ENCODE measurements at places on chromosomes 5 and 9.

GRCh38 chr5:177029498-177029897 is 7.0 kb downstream of the ZNF346 start:
- no peak for DNase-seq

DNA sequence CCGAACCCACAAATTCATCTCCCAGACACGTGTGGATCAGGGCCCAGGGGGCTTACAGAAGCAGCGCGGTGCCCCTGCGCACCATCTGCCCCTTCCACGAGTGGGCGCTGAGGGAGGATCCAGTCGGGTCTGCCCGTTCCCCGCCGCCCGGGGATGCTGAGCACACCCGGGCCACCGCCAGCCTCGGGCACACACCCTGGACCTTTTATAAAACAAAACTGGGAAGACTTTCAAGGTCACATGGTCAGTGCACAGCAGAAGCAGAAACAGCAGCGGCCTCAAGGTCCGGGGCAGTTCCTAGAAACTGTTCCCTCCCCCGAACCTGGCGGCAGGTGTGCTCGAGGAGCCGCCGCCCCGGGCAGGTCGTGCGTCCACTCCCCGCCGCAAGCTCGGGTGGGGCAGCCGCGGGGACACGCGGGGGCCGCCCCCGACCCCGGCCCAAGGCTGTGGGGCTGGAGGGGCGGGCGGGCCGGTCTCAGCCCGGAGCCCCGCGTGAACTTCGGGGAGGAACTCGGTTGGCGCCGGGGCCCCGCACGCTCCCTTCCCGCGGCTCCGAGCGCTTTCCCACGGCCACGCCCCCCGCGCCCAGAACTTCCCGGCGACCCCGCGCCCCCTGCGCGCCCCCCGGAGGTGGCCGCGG is 633 bp upstream of the PPP1R26 start:
- peak; percentile 55 for DNase-seq

- no peak for DNase-seq
These were observed 73.2 kb downstream of the ACER2 start for GRCh38 chr9:19481971-19482404.

GRCh38 chr5:176407456-176408251 is 8.7 kb downstream of the CLTB start:
- DNase-seq, result peak; percentile 56

DNA sequence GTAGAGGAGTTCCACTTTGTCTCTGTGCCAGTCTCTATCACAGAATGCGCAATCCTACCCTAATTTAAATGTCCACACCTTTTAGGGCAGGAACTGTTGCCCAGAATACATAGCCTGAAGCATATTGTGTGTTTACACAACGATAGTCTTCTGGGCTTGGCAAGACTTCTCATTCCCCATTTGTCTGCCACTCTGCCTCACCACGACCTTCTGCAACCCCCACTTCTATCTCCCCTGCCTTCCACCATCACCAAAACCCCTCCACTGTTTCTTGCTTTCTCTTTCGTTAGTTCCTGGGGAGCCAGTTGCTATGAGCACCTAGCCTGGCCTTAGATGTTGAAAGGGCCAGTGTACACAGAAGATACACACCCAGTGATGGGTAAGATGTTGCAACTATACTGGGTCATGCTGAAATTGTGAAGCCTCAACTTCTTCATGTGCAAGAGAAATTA is 883 bp upstream of the RNF145 start:
- DNase-seq, result peak; percentile 31

- peak; percentile 63 for DNase-seq
These were observed 75.3 kb upstream of the TBCA start for GRCh38 chr5:77851176-77852067.

GRCh38 chr9:34675048-34675714 is 12.7 kb upstream of the CCL27 start:
- peak; percentile 68 for DNase-seq

- DNase-seq, result no peak
These were observed 12.5 kb downstream of the MRPS27 start for GRCh38 chr5:72307573-72307967.

- no peak for DNase-seq
These were observed 17.6 kb upstream of the MTMR12 start for GRCh38 chr5:32330126-32330971.

- peak; percentile 49 for DNase-seq
These were observed 14.6 kb upstream of the PPP2CA start for GRCh38 chr5:134240421-134240962.

DNA sequence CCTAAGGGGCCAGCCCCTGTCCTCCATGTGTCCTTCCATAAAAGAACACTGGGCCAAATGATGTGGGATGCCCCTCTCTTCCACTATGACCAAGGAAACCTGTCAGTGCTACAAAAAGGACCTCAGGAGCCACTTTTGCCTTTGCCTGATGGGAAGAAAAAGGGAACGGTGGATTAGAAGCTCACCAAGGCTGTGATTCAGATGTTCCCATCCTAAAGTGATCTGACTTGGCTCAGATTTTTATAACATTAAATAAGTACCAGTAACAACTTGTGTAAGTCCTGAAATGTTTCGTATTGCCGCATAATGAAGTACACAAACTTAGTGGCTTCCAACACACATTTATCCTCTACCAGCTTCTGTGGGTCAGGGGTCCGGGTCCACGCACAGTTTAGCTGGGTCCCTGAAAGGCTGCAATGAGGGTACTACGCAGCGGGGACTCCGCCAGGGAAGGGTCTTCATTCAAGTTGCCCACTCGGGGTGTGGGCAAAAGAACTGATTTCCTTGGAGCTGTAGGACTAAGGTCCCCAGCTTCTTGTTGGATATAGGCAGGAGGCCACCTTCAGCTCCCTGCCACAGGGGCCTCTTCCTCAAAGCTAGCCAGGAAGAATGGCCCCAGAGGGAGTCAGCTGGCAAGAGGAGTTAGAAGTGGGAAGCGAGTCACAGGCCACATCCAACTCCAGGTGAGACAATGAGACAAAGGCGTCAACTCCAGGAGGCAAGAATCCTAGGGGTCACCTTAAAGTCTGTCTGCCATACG is 60.4 kb downstream of the RAPGEF1 start:
- peak; percentile 30 for DNase-seq

DNA sequence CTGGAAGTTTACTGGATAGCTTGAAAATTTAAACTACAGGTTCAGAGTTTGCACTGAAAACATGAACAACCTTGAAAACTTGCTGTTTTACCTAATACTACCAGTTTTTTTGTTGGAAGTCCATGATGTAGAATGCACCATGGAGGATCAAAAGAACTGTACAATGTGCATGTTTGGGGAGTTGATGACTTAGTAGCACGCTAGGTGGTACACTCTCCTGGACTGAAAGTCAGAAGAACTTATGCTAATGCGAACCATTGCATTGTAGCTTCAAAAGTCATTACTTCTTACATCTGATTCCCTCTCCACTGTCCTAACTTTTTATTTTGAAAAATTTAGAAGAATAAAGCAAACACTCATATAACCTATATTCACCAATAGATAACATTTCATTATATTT is 211.0 kb downstream of the OSTF1 start:
- DNase-seq, result no peak

GRCh38 chr5:137287569-137287968 is 211.6 kb downstream of the SPOCK1 start:
- DNase-seq, result no peak

- no peak for DNase-seq
These were observed 7.5 kb downstream of the EPB41L4B start for GRCh38 chr9:109313351-109313750.

DNA sequence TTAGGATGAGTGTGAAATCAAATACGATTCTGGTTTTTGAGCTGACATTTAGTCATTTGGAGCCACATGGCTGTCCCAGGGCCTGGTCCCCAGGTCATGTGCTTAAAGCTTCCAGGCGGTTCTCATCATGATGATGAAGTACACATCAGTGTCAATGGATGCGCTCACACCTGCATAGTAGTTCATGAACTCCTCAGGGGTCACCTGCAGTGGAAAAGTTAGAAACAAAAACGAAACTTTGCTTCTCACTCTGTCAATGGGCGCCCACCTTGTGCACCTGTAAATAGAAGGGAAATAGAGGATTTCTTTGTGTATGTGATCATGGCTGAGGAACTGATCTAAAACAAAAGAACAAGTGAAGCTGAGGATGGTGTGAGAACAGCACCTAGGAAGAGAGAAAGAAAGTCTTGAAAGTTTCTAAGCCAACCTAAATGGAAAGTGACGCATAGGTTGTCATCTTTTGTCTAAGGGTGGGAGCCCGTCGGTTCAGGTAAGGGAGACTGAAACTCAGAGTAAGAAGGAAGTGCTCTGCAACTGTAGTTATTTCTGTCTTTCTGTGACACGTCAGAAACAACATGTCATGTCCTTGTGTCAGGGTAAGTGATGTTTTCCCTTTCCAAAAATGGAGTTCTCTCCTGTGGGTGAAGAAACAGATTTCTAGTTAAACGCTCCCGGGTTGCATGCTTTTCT is 33.8 kb downstream of the CAPSL start:
- DNase-seq, result no peak

DNA sequence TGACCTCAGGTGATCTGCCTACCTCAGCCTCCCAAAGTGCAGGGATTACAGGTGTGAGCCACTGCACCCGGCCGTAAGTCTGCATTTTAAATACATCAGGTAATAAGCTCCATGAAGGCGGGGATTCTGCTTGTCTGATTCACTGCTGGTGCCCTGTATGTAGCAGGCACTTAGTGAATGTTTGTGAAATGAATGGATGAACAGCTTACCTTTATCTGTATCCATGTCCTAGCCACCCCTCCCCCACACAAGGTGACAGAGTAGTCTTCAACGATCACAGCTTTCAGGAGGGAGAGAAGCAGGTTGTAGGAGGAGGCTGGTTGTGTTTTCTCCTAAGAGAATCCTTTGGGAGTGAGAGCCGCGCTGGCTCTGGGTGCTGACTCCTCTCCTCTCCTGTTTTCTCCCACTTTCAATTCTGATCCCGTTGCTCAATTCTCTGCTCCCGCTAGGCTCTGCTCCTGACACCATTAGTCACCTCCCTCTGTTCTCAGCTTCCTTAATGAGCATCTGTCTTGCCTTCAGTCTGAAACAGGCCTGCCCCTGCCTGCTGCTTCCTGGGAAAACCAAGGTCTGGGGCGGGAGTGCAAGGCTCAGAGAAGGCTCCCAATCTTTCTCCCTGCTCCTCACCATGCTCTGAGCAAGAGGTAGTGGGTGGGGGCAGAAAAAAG is 88.8 kb upstream of the CTNNA1 start:
- DNase-seq, result no peak

DNA sequence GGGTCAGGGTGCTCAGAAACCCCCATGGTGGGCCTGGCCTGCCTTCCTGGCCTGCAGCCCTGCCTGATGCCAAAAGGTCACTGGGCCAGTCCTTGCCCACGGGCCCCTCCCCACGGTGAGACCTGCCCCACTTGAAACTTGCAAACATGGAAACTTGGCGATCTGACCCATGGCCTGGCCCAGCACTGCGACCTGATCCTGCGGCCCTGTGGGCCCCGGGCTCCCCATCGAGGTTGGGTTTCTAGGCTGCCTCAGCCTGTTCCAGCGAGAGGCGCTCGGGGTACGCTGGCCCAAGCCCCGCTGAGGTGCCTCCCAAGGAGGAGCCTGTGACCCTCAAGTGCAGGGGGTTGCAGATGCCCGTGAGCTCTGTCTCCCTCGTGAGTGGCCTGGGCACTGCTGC is 37.5 kb upstream of the SLC6A19 start:
- no peak for DNase-seq

- DNase-seq, result peak; percentile 50
These were observed 59.0 kb downstream of the CWC27 start for GRCh38 chr5:64827703-64828102.

DNA sequence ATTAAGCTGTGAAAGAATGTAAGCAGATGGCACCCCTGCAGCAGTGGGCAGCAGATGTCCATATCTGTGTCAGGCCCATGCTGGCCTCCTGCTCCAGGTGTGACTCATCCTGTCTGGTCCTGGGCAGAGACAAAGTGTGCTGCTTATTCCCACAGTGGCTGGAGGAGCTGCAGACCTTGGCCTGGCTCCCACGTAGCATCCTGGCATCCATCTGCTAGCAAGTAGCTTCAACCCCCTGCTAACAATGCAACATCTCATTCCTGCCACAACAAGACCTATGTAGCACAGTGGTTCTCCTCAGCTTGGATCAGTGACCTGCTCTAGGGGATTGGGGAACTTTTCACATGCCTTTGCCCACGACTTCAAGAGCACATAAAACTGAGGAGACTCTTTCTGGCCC is 126.4 kb upstream of the SLC12A2 start:
- DNase-seq, result peak; percentile 28

GRCh38 chr5:172775326-172776234 is 4.6 kb upstream of the DUSP1 start:
- DNase-seq, result peak; percentile 97

- DNase-seq, result no peak
These were observed 34.1 kb downstream of the ATOX1 start for GRCh38 chr5:151724360-151724759.

- no peak for DNase-seq
These were observed 82.2 kb downstream of the NRG2 start for GRCh38 chr5:139960723-139961383.

DNA sequence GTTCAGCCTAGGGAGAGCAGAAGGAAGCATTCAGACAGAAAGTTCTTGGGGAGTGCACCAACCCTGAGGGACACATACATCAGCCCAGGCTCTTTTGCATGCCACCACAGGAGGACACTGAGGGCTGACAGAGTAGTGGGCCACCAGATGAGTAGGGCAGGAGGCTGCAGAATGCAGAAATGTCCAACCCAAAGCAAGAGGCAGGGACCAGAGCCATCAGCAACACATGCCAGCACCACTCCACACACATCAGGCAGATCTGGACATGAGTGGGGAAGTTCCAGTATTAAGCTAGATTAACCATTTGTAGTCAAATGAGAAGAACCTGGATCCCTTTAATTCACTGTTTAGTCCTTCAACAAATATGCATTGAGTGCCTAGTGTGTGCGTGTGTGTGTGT is 35.7 kb upstream of the OTULINL start:
- no peak for DNase-seq

DNA sequence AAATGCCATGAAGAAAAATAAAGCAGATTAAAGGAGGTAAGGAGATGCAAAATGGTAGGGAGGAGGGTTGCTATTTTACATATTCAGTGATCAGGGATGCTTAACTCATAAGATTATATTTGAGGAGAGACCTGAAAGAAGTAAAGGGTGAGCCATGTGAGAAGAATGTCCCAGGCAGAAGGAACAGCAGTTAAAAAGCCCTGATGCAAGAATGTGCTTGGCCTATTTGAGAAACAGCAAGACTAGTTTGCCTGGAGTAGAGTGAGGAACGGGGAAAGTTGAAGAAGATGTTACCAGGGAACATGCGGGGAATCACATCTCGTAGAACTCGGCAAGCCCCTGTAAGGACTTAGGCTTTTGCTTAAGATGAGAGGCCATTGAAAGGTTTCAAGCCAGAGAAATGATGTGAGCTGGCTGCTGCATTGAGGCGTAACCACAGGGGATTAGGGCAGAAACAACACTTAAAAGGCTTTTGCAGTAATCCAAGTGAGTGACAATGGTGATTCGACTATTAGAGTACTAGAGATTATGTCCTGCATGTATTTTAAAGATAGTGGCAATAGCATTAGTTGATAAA is 198.7 kb downstream of the VPS13A start:
- DNase-seq, result peak; percentile 51

DNA sequence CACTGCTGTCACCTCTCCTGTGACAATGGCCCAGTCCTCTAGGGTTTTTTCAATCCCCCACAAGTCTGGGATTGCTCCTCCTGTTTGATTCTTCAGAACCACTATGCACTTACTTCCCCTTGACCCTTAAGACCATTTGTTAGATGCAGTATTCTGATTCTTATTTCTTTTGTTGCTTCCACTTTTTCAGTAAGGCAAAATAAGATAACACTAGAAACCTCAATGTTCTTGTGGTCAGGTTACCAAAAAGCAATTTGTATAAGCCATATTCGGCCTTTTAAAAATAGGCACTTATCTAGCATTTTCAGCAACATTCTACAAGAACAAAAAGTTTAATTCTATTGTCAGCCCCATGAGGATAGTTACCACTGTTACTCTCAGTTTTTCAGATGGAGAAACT is 220.0 kb downstream of the KDM4C start:
- no peak for DNase-seq

GRCh38 chr5:98656125-98656795 is 117.2 kb upstream of the RGMB start:
- peak; percentile 30 for DNase-seq
